WTC11 (cell line): ENCODE measurements at places on chromosomes 2 and 18. TPM values are rescaled to one million over a fixed set of nuclear protein-coding genes. Genes with fewer than 3 reads are reported as not detected.

DNA sequence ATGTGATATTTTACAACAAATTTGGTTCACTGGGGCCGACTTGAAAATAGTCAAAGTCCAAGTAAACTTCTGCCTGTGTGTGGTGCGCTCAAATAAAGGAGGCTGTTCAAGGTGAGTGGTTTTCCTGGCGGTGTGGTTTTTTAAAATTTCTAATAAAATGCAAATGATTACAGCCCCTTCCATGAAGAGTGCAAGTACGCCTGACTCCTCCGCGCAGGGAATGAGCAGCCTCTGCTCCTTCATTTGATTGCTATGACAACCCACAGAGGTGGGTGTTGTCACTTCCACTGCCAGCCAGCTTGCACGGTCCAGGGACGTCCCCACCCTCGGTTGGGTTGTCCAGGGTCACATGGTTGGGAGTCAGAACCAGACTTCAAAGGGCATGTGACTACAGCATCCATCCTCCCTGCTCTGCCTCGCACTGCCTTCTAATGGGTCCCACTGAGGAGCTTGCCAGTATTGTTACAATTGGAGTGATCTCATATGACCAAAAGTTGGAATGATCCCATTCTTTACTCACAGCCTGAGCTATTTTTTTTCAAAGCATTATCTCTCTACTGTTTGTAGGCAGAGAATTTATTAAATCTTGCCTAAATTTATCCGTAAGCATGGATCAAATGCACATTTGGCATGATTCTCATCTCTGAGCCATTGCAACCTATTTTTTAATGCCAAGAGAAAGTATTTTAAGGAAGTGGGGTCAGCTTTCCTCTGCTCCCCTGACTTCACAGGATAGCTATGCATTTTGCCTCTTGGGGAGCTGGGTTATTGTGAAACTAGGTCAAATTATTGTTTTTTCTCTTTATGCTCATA, 121.3 kb downstream of the AGAP1 start:
- H3K27me3 ChIP-seq = no peaks in the 10 kb centered on the region
- no peak overlapping the region for H3K27ac ChIP-seq
- peaks cover 7% of the 10 kb centered on the region; the same call in 1 of the 2 replicates for H3K36me3 ChIP-seq

DNA sequence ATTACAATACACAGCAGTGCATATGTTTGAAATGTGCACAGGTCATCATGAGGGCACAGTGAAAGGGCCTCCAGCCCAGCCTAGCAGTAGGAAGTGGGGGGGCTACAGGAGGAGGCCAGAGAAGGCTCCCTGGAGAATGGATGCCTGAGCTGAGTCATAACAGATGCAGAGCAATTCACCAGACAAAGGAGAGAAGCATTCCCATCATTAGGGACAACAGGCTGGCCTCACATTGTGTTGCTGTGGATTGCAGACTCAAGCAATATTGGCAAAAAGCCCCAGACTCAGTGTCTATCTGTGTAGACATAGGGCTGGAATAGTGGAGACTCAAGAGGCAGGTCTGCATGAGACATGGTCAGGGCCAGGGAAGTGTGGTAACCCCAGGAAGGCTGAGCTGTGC, 329.9 kb downstream of the DLGAP1 start:
- peaks cover 92% of the 10 kb centered on the region for H3K4me1 ChIP-seq
- DNase-seq = no peak
- no peak overlapping the region for H3K4me3 ChIP-seq
- H3K27ac ChIP-seq = peak overlapping the region; percentile 98
- no peaks in the 10 kb centered on the region for H3K36me3 ChIP-seq

GRCh38 chr2:19786408-19787058, 115.2 kb downstream of the TTC32 start:
- H3K27ac ChIP-seq = no peak overlapping the region
- no peak for DNase-seq
- H3K27me3 ChIP-seq = peaks cover 7% of the 10 kb centered on the region

DNA sequence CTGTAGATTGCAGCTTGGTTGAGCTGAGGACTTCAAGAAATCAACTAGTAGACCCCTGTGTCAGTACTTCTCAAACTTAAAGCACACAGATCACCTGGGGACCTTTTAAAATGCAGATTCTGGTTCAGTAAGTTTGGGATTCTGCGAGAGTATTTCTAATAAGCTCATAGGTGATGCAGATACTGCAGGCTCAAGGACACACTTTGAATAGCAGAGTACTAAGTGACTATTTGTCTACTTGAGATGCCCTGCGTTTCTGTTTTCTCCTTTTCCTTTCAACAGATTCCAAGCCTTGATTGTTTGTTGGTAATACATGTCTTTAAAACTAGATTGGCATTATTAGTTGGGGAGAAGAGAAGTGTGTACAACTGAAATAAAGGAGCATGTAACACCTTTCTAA, 6.7 kb downstream of the MIB1 start:
- H3K27me3 ChIP-seq = no peaks in the 10 kb centered on the region
- no peak overlapping the region; the same call in 1 of the 2 replicates for H3K27ac ChIP-seq
- no peak for DNase-seq

DNA sequence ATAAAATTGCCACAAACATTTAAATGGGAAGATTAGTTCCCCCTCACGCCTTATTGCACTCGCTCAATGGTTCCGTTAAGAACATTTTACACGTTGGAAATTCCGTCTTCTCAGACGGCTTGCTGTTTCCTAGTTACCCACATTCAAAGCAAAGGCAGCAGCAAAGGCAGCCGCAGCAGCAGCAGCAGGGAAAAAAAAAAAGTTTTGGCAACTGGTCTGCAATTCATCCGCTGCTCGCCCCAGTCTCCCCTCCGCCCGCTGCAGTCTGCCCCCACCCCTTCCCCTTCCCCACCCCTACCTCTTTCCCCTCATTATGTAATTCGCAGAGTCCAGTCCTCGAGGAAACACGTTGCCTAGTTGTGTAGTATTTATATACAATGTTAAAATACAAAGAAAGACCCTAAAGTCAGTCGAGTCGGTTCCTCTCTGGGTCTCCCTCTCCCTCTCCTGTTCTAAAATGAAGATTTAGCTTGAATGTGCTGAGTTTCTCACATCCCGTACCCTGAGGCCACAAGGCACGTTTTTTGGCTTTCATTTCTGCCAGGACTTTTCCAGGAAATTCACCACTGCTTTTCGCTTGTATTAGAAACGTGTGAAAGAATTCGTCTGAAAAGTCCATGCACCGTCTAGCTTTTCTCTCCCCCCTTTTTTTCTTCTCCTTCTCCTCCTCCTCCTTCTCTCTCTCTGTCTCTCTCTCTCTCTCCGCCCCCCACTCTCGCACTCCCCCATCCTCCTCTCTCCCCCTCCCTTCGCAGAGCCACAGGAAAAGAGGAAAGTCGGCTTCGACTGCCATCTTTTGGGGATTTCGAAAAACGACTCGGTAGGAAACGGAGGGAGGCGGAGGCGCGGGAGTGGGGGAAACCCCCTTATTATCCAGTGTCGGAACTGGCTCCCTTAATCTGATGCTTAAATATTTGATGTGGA, 140.0 kb downstream of the MEIS1 start:
- no peak overlapping the region; the same call in 1 of the 2 replicates for H3K27ac ChIP-seq
- peaks cover 39% of the 10 kb centered on the region for H3K4me1 ChIP-seq
- peak overlapping the region; percentile 82 for H3K4me3 ChIP-seq
- peak; percentile 79 for DNase-seq
- no peaks in the 10 kb centered on the region for H3K36me3 ChIP-seq

Gene KANSL1L
- total RNA-seq = 11.1 to 12.2 TPM (median 11.4 TPM) in 3 replicates
